ENCODE measurements at places on chromosomes 4 and X.

DNA sequence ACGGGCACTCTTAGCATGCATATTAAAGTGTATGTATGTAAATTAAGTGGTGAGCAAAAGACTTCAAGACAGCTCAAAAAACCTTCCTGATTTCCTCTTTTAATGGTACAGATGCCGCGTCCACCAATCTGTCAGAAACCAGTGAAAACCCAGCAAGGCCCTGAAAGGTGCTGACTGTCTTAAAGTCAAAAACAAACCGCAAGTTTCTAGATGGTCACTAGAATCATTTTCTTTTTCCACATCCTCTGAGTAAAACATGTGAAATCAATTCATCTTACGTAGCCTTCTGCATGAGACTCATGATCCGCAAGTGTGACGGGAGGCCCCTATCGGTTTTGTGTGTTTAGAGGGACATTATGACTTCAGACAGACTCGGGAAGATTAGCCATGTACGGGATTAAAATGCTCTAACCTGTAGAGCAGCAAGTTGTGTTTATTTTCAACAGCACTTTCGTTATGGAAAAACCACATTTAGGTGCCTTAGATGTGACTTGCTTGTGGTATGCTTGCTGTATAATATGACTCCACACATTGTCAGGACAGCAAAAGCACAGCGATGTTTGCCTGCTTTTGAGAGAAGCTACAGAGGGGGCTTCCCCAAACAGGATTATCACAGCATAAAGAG, 88.2 kb upstream of the STS start:
- peak; percentile 89 for DNase-seq

GRCh38 chr4:150769845-150770244, 187.9 kb downstream of the MAB21L2 start:
- no peak for DNase-seq

DNA sequence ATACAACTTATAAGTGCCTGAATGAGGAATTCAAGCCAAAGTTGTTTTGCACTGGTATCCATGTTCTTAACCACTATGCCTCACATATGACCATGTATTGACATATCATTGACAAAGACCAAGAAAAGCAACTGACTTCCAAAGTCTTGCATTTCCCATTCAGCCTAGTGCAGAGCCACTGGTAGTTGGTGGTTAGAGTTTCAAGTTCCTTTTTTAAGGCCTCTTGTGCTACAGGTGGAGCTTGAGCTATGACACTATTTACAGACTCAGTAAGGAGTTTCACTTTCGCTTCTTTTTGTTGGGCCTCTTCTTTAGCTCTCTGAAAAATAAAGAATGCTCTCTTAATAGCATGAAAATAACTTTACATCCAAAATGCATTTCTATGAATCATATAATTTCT, 763.0 kb downstream of the DMD start:
- DNase-seq, result peak; percentile 74

DNA sequence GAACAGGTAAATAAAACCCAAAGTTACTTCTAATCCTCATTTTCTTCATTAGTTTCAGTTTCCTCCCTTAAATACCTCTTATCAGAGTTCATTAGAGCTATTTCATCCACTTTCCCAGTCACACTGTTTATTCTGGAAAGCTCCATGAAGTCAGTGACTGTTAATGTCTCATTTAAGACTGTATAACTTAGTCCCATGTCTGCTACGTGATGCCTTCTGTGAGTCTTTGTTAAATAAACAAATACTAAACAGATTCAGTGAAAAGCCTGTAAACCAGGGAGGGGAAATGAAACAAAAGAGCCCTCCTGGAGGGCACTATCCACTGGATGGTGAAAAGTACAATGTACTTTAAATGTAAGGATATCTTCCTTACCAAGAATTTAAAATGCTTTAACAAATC, 24.7 kb downstream of the ACE2 start:
- no peak for DNase-seq

- DNase-seq, result peak; percentile 90
Observed at GRCh38 chr4:105059337-105059736, 87.3 kb upstream of the TET2 start.

GRCh38 chrX:7294483-7294882, 146.5 kb upstream of the PUDP start:
- no peak for DNase-seq
